Stimulated activated CD4-positive, alpha-beta T cell treated with anti-CD3 and anti-CD28 coated beads, Interleukin-15, amount 100 ng/mL, for 1 hour (primary cell): ENCODE measurements at places on chromosomes 1 and 21.

DNA sequence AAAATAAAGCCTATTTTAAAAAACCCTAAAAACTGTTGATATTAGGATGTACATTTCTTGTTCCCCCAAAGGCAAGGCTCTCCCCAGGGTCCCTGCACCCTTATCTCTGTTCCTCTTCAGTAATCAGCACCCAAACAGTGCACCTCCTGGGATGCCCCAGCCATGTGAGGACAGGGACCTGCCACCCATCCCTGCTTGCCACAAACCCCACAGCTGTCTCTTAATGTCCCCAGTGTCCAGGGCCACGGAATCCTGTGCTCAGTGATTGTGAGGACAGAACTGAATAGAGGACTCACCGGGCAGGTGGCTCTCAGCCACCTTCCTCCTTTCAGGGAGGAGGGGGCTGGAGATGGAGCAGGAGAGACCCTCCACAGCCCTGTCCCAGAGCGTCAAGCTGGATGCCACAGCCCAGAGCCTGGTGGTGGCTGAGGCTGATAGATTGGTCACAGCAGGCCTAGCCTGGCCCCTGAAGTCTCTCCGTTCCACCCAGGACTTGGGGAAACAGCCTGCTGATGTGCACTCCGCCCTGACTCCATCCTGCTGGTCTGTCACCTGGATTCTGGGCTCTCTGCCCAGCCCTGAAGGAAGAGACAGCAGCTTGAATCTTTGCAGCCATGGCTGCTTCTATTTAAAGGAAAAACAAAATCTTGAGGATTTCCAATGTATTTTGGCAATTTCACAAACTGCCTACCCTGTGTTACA is 23.1 kb downstream of the RNF187 start:
- DNase-seq = no peak

DNA sequence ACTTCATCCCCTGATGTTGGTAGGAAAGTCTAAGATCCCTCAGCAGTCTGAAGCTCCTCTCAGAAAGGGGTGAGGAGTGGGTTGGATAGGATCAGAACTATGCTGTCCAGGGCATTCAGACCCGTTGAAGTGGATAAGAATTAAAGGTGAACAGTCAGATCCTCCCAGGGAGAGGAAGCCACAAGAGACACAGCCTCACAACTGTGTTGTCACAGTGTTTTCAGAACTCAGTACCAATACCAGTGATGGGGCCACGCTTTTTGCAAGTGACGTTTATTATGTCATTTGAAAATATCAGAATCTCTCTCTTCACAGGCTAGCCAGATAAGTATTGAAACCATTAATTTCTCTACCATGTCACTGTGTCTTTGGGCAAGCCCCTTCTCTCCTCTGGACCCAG is 15.4 kb upstream of the EPS15 start:
- no peak for DNase-seq

DNA sequence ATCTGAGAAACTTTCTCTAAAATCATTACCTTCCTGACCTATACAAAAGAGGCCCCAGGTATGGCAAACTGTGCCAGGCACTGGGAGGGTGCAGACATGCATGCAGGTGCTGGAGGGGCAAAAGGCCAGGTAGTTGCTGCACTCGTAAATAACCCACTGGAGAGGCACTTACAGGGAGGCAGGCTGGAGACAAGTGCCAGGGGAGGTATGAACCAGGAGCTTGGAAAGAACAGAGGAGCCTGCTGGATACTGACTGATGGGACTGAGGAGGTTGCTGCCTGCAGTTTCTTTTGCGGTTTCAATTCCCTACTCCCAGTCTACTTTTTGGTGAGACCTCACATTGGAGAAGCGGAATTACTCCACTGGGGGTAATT is 113.9 kb downstream of the DSCAM start:
- no peak for DNase-seq

DNA sequence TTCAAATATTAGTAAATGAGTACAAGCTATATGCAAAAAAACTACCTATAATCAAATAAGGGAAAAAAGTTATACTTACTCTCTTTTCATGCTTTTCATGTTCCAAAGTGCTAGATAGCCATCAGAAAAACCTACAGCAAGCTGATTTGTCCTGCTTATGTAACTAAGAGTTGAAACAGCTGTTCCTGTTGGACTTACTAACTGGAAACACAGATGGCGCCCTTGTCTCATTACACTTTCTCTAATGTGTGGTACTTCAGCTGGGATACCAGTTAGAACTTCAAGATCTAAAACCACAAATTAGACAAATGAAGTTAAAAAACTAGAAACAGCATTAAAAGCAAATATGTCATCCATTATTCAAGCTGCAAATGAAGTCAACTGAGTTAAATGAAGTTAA is 24.3 kb downstream of the AHCTF1 start:
- DNase-seq = no peak

GRCh38 chr1:183327434-183328290 is 90.5 kb downstream of the NMNAT2 start:
- DNase-seq = no peak

- no peak for DNase-seq
Observed at GRCh38 chr21:42455196-42455595, 40.8 kb downstream of the RSPH1 start.

GRCh38 chr1:171350594-171350993 is 36.6 kb downstream of the FMO4 start:
- no peak for DNase-seq

DNA sequence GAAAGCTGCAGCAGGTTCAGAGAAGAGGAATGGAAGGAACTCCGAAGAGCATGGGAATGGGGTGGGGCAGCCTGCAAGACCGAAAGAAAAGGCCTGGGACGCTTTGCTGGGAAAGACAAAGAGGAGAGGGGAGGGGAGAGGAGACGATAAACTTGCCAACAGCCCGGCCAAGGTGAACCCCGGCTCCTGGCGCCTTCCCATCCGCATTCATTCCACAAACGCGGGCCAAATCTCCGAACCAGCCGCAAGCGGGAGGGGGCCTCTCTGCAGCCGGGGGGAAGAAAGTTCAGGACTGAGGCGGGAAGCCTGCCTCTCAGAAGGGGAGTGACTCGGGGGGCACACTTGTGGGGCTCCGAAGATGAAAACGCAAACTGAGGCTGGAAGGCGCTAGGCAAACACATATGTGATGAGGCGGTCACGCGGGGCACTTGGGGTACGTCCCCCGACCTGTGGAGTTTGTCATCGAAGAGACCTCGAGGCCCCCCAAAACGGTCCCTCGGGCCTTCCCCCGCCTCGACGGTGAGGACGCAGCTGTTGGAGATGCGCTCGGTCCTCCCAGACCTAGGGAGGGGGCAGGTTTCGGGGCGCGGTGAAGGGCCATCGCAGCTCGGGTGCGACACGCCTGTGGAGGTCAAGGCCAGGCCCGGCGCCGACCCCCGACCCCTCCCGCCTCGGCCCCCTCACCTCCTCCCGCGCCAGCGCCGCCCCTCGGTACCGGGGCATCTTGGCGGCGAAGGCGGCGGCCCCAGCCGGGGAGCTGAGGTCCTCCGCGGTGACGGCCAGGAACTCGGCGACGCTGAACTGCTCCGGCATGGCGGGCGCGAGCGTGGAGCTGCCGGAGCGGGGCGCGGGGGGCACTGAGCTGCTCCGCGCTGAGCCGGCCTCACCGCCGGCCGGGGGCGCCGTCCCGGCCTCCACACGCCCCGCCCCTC is at the start of gene ASAP3:
Gene ASAP3 (minus strand): TSS at position 859 of the 932 bp plus-strand sequence. CDS start 46 bp downstream, at position 813.
- no peak for DNase-seq

- no peak for DNase-seq
Observed at GRCh38 chr21:33490991-33491372, 534 bp downstream of the DNAJC28 start.

GRCh38 chr1:233928123-233928522 is 23.6 kb downstream of the SLC35F3 start:
- DNase-seq = no peak

- no peak for DNase-seq
Observed at GRCh38 chr1:218565377-218565776, 220.2 kb downstream of the TGFB2 start.

DNA sequence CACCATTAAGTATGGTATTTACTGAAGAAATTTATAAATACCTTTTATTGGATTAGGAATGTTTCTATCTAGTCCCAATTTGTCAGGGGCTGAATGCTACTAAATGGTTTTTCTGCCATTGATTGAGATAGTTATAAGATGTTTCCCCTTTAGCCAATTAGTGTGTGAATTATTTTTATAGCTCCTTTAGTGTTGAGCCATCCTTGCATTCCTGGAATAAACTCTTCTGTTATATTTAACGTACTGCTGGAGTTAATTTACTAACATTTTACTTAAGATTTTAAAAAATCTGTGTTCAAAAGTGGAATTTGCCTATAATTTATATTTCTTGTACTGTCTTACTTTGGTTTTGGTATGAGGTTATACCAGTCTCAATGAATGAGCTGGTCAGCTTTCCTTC is 25.4 kb upstream of the LRRC3 start:
- DNase-seq = no peak

DNA sequence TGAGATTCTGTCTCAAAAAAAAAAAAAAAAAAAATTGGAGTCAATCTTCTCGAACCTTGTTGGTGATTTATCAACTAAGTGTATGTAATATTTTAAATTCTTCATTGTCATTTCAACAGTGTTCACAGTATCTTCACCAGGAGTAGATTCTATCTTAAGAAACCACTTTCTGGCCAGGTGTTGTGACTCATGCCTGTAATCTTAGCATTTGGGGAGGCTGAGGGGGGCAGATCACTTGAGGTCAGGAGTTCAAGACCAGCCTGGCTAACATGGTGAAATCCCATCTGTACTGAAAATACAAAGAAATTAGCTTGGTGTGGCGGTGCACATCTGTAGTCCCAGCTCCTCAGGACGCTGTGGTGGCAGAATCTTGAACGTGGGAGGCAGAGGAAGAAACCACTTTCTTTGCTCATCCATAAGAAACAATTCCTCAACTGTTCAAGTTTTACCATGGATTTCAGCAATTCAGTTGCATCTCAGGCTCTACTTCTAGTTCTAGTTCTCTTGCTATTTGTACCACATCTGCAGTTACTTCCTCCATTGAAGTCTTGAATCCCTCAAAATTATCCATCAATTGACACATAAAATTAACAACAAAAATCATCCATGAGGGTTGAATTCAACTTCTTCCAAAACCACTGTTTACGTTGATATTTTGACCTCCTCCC is 30.4 kb upstream of the EYA3 start:
- no peak for DNase-seq

DNA sequence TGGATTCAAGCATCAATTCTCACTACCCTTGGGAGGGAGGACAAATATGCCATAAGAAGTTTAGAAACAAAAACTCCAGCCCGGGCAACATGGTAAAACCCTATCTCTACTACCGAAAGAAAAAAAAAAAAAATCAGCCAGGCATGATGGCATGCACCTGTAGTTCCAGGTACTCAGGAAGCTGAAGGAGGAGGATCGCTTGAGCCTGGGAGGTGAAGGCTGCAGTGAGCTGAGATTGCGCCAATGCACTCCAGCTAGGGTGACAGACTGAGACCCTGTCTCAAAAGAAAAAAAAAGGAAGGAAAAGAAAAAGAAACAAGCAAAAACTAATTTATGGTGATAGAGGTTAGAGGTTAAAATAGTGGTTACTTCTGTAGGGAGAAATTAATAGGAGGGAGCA is 9.6 kb downstream of the ZNF644 start:
- DNase-seq = no peak

DNA sequence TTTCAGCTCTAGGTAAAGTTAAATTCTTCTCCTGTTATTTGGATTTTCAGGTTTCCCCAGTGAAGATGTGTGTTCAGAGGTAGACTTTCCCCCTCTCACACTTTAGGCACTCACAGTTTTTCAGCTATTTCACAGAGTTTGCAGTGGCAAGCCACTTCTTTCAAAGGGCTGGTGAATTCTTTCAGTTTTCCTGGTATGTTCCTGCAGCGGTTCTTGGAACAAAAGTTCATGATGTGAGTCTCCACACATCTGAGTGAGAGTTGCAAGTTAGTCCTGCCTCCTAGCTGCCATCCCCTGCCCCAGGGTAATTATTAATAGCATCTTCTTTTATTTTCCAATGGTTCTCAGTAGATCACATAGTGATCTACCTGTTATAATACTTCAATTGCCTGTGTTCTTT is 27.3 kb upstream of the CD84 start:
- no peak for DNase-seq

GRCh38 chr1:97461782-97462181 is 459.1 kb downstream of the DPYD start:
- DNase-seq = no peak

DNA sequence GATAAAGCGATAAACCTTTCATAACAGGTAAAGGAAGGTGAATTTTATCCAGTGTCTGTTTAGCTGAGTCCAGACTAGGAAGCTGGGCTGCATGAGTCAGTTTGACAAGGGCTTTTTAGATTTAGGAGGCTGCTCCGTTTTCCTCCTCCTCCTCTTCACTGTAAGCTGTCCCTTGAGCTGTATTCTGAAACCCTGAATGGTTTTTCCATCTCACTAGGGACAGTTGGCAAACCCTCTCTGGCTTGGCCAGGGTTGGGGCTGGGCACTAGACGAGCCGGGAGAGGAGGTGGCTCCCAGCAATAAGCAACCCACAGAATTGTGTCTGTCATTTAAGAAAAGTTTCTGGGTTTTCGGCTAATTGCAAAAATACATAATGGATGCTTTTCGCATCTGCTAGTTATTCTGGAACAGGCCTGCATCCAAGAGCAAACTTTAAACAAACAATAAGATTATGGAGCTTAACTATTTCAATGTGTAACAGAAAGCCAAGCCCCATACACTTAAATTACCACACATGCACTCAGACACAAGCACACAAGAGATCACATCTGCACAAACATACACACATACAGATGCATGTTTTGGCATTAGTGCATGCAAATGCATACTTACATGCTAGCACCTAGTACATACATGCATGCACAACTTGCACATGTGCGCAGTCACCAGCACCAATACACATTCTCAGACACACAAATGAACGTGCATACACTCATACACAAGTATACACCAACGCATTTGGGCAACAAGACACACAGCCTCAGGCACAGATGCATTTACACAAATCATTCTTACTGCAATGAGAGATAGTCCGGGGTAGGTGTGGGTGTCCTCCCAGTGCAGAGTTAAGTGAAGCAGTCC is 27.8 kb upstream of the FOXE3 start:
- no peak for DNase-seq

DNA sequence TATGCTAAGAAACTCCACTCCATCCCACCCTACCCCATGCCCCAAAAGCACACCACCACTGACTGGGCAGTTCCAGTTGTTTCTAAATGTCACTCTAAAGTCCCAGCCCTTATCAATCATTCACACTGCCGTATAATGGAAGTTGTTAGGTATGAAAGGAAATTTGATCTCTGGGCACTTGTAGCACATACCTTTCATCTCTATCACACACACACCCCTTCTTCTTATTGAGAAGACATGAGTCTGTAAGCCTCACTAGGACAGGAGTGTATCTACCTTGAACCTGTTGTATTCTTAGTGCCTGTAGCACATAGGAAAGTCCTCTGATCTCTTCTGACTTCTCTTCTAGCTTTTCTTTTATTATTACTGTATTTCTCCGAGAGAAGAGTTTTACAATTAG is 22.3 kb upstream of the DHX9 start:
- DNase-seq = no peak

DNA sequence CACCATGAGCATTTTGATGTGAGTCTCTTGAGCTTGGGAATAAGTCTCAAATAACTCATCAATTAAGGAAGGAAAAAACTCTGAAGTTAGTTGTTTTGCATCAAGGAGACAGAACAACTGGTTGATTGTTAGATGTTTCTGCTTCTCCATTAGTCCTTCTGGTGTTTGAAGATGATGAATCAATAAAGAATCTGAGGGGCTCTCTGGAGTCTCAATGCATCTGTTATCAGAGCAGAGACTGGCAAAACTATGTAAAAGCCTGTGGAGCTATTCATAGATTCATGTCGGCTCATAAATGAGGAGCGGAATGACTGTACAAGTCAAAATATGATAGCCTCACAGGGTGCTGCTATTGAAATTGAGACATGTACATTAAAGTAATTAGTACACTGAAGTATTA is 73.3 kb upstream of the ZC3H11B start:
- DNase-seq = no peak

GRCh38 chr1:244183037-244183436 is 132.0 kb downstream of the ZBTB18 start:
- no peak for DNase-seq
